ENCODE measurements at places on chromosomes 6 and 20.
A peak's percentile ranks its signal among the peaks of the same experiment; 100 is the strongest.

- no peak for DNase-seq
Observed at GRCh38 chr6:63510849-63511248, 61.4 kb upstream of the LOC128125822 start.

GRCh38 chr6:166511316-166511715, 75.2 kb downstream of the RAMACL start:
- no peak for DNase-seq

- no peak for DNase-seq
Observed at GRCh38 chr6:53932516-53932915, 137.7 kb downstream of the LRRC1 start.

GRCh38 chr6:81204731-81205130, 547.8 kb downstream of the TENT5A start:
- no peak for DNase-seq

DNA sequence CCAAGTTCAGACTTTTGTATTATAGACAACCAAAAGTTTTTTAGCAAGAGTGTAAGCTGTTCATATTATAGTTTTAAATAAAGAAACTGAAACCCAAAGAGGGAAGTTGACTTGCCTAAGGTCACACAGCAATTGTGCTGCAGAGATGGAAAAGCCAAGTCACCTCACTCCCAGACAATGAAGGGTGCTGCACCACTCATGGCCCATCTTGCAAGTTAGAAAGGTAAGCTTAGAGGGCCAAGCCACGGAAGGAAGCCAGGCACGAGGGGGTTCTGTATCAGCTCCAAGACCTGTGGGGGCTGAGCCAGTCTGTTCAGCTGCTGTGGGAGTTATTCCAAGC, 860 bp downstream of the DEFB124 start:
- no peak for DNase-seq

- no peak for DNase-seq
Observed at GRCh38 chr20:14790771-14791620, 453.6 kb upstream of the FLRT3 start.

DNA sequence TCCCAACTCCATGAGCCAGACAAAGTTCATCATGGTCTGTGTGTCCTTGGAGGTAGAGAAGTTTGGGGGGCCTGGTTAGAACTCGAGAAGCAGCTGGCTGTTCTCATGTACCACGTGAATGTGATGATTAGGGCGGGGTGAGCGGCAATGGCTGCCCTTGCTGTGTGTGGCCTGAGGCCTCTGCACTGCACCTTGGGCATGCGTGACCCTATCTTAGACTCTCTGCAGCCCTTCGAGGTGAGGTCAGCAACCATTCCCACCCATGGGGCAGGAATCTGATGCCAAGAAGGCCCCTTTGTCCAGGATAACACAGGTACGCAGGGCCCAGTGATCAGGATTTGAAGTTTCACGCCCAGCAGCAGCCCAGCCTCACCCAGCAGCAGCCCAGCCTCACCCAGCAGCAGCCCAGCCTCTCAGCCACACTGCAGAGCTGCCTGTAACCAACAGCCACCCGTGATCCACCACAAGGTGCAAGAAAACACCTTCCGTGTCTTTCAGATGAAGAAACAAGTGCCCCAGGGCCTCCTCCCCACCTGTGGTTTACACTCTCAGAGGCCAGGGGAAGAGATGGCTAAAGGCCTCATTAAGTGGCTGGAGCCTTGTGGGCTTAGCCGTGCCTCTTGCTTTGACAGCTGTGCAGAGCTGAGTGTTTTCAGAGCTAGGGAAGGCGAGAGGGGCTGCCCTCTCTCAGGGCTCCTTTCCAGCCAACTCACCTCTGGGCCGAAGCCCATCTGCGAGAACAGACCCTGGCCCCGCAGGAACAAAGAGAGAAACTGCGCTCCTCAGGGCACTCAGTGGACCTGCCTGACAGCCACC, 195.2 kb upstream of the CDH4 start:
- no peak for DNase-seq

- no peak for DNase-seq
Observed at GRCh38 chr6:98576791-98577190, 257.6 kb upstream of the POU3F2 start.

GRCh38 chr20:1491281-1491840, at the start of gene SIRPB2:
Gene SIRPB2 (minus strand): TSS chr20:1491420. CDS start chr20:1491359, 61 bp downstream.
- DNase-seq, result no peak

- no peak for DNase-seq
Observed at GRCh38 chr6:98977671-98978292, 30.0 kb upstream of the FBXL4 start.

GRCh38 chr20:10447028-10447427, 11.9 kb downstream of the SLX4IP start:
- peak; percentile 23 for DNase-seq

GRCh38 chr20:11585752-11586352, 331.8 kb upstream of the BTBD3 start:
- DNase-seq, result no peak

- no peak for DNase-seq
Observed at GRCh38 chr6:122669868-122670267, 59.7 kb downstream of the PKIB start.

- no peak for DNase-seq
Observed at GRCh38 chr20:8601542-8601912, 467.4 kb upstream of the PLCB4 start.

DNA sequence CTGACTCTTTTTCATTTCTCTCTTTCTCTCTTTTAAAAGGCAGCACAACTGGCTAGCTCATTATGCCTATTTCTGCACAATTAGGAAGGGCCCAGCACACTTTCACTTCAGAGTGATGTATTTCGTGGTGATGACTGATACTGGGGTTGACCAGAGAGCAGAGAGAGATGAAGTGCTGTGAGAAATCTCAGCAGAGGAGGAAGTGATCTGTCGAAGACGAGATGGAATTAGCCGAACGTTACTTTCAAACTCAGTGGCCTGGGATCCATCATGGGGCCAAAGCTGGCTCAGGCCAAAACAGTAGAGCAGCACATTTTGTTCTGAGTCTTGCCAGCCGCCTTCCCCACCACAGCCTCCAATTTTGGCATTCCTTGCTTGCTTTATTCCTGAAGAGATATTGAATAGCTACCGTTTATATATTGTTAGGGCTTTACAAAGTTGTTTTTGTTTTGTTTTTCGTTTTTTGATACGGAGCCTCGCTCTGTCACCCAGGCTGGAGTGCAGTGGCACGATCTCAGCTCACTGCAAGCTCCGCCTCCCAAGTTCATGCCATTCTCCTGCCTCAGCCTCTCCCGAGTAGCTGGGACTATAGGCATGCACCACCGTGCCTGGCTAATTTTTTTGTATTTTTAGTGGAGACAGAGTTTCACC, 213.2 kb upstream of the ECI2 start:
- DNase-seq, result no peak

DNA sequence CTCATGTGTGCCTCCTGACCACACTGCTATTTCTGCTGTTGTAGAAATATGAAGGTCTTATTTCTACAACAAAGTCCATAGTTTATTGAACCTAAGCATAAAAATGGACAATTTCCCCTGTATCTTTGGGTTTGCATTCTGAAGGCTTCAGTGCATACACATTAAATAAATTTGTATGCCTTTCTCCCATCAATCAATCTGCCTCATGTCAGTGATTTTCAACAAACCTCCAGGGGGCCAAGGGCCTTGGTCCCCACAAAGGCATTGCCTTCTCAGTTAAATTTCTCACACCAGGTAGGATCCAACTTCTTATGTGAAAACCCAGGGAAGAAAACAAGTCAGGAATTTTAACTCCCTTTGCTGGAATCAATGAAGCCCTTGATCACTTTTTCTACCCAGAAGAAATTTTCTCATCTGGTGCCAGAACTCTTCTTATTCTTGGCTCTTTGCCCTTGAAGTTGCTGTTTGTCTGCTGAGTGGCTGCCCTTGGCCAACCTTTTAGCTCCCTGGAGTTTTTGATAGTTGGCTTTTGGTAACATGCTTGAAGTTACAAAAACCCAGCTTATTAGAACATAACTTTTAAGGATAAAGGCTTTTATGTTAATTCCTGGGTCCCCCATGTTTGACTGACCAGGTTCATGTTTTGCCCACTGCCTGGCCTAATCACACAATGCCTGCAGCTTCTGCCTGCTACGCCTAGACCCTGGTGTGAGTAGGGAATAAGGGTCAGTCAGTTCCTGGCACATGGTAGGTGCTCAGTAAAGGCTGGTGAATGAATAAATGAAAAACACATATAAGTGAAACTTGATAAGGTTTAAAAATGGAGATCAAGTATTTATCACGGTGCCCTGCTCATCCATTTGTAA, 37.0 kb downstream of the SHLD1 start:
- DNase-seq, result no peak

DNA sequence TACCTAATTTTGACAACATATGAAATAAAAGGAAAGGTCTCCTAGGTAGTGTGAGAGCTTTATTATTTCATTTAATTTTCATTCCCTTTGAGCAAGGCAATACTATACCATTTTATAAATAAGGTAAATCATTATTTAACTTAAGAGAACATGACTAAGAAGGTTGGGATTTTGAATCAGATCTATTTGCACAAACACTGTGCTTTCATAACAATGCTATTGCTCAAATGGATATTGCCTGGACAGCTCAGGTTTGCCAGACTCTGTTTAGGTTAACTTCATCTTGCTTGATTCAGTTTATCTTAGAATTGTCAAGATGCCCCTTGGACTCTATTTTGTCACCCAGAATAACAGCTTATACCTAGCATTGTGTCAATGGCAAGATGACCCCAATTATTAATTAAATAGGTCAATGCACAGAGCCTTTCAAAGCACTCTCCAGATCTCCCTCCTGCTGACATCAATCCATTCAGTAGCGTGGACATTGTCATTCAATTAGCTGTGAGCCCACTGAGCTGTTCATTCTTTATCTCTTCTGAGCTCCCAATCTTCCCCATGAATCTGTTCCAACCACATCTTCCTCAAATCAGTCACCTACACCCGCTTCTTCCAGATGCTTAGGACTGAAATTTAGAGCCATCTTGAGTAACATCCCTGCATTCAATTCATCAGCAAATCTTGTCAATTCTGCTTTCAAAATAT, 42.1 kb upstream of the TMEM30A start:
- no peak for DNase-seq

- DNase-seq, result no peak
Observed at GRCh38 chr6:121884620-121885019, 449.2 kb downstream of the GJA1 start.

- DNase-seq, result no peak
Observed at GRCh38 chr6:52909531-52909930, at the start of gene GSTA3. Gene GSTA3 (minus strand): TSS chr6:52909698. CDS start chr6:52905834, 3,864 bp downstream.

DNA sequence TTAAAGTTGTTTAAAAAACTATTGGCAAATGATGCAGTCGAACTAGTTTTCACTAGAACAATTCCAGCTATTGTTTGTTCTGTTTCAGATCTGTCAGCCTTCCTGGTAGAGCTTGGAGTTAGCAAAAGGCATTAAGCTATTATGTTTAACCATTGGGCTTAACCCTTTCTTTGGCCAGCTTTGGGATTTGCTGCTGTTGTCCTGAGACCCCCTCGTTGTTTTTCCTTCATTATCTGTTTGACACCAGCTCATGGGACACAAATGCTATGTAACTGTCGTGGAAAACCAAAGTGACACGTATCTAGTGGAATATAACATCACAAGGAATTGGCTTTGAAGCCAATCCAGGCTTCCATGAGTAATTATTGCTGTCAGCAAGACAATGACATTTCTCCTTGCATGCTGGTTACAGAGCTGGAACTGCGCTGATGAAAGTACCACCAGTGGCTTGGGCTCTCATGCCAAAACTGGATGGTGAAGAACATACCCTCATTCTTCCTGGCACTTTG, 96.0 kb downstream of the EYA2 start:
- DNase-seq, result no peak

- no peak for DNase-seq
Observed at GRCh38 chr20:848193-848592, 14.7 kb downstream of the FAM110A start.

GRCh38 chr20:11807054-11808048, 110.3 kb upstream of the BTBD3 start:
- no peak for DNase-seq

DNA sequence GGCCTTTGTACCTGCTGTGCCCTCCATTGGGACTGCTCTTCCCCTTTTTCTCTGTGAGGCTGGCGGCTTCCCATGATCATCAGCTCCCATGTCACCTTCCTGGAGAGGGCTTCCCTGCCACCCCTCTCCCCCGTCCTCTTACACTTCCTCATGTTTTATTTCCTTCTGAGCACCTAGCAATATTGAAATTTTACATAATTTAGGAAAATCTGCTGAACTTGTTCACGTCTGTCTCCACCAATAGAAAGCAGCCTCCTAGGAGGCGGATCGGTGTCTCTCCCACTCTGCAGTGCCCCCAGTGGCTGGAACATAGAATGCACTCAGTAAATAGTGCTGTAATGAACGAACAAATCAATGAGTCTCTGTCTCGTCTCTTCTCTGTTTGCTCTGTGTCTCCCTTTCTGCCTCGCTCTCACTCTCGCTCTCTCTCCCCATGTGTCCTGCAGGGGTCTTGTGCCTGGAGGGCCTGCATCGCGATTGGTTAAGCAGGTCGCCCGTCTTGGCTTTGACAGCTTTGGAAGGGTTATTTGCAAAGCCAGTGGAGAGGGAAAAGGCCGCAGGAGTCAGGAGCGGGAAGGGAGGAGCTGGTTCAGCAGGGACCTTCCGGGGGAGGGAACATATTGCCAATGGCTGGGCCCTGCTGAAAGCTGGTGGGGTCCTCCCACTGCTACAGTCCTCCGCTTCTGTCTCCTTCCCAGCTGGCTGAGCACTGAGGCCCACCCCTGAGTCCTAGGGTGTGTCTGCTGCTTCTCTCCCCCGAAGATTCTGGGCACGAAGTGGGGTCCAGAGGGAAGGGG, 12.1 kb upstream of the OCSTAMP start:
- DNase-seq, result peak; percentile 17

DNA sequence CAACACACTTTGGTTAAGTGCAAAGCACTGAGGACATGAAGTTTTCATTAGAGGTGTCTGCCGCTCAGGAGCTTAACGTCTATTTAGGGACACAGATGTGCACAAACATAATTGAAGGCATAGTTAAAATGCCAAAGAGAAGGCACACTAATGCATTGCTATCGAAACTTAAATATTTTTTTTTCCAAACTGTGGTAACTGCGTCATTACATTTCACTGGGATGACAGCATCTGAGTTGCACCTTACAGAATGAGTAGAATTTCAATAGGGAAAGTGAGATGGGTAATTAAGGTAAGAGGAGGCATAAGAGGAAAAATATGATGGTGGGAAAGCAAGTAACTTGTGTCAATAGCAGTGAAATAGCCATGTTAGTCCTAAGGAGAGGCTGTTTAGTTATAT, 75.1 kb upstream of the ADGRG6 start:
- DNase-seq, result no peak

GRCh38 chr6:137942736-137943135, 75.7 kb downstream of the TNFAIP3 start:
- no peak for DNase-seq

DNA sequence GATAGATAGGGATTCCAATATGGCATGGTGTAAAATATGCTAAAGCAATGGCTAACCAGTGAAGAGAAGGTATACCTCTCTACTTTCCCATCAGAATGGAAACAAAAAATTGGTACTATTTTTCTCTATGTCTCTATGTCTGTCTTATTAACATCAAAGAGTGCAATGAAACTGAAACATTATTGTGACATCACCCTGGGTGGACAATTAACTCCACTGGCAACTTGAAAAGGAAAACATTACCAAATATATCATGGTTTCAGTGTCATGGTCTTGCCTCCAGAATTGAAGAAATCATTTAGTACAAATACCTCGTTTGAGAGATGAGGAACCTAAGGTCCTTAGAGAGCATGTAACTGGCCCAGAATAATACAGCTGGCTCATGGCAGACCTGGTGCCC, 1132.5 kb upstream of the MAP3K7 start:
- no peak for DNase-seq

Data from T follicular helper cell (primary cell).